ENCODE measurements at places on chromosomes 5 and 9.

DNA sequence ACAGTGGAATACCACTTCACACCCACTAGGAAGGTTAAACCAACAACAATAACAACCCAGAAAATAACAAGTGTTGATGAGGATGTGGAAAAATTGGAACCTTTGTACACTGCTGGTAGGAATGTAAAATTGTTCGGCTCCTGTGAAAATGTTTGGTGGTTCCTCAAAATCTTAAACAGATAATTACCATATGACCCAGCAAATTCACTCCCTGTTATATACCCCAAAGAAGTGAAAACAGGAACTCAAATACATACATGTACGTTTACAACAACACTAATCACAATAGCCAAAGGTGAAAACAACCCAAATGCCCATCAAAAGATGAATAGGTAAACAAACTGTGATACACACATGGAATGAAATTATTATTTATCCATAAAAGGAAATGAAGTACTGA lies 178.5 kb upstream of the PHYKPL start:
- no peak for DNase-seq

GRCh38 chr9:96168882-96169281 lies 133.1 kb downstream of the HSD17B3 start:
- no peak for DNase-seq

DNA sequence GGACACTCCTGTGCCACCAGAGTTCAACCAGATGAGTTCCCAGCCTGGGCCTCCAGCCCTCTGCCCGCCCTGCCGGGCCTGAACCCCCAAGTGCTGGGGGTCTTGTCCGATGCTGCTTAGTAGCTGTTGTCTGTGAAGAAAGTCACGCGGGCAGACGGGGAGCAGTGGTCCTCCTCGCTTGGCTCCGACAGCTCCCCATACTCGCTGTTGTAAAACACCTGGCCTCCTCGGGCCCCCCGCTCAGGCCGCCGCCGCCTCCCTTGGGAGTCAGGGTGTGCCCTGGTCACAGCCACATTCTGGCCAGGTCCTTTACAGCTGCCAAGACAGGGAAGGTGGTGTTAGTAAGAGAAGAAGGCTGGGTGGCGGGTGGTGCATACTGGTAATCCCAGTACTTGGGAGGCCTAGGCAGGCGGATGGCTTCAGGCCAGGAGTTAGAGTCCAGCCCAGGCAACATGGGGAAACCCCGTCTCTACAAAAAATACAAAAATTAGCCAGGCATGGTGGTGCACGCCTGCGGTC lies 11.8 kb upstream of the SCGB3A1 start:
- DNase-seq: no peak

- DNase-seq: no peak
These were observed 607 bp downstream of the FAXDC2 start for GRCh38 chr5:154849791-154850201.

All from RWPE1 (cell line).